ENCODE measurements at places on chromosomes 6 and 20. TPM values are rescaled to one million over a fixed set of nuclear protein-coding genes. Genes with fewer than 3 reads are reported as not detected.
A peak's percentile ranks its signal among the peaks of the same experiment; 100 is the strongest.

- no peak overlapping the region for H3K4me3 ChIP-seq
- H3K4me1 ChIP-seq, result no peaks in the 10 kb centered on the region
- H3K27me3 ChIP-seq, result no peaks in the 10 kb centered on the region
- no peaks in the 10 kb centered on the region for H3K36me3 ChIP-seq
- H3K27ac ChIP-seq, result no peak overlapping the region
Measured at GRCh38 chr6:166726201-166726600, 99.2 kb upstream of the RPS6KA2 start.

- no peak overlapping the region for H3K27ac ChIP-seq
- H3K4me3 ChIP-seq, result no peak overlapping the region
- no peaks in the 10 kb centered on the region for H3K27me3 ChIP-seq
- no peak for DNase-seq
- no peaks in the 10 kb centered on the region for H3K4me1 ChIP-seq
Measured at GRCh38 chr6:125375821-125376220, 74.1 kb upstream of the HDDC2 start.

Gene AK9
- 5.0 TPM for total RNA-seq

Gene NRN1
- not detected for total RNA-seq

DNA sequence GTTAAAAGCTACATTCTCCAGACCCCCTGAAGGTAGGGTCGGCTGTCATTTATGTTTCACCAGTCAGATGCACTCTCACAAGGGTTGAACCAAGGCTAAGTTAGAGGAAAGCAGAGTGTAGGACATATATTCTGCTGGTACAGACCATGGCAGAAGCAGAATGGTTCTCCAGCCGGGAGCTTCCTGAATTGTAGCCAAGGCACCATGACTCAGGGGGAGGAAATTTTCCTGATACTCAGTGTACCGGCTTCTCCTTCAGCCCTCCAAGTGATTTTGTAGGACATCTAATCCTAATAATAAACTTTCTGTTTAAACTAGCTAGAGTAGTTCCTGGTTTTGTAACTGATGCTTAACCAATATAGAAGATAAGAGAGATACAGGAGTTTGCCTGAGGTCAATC lies 14.2 kb upstream of the SLPI start:
- DNase-seq, result no peak
- H3K4me3 ChIP-seq, result no peak overlapping the region
- peaks cover 6% of the 10 kb centered on the region for H3K4me1 ChIP-seq

DNA sequence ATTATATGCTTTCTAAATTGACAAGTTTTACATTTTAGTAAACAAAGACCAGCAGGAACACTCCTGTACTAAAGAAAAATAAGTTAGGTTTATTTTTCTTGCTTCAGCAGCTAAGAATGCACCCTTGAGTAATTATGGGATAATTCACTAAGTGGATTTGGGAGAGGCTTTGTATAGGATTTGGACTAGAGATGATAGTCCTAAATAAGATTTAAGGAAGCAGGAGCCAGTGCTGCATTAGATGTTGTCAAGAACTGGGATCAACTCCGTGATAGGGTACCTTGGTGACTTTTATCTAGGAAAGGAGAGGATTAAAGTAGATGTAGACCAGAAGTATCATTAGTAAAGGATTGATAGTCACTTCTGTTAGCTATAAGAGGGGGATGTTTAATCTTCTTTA lies 4.1 kb upstream of the C6orf141 start:
- H3K4me3 ChIP-seq, result no peak overlapping the region
- H3K4me1 ChIP-seq, result peaks cover 8% of the 10 kb centered on the region
- H3K27me3 ChIP-seq, result peaks cover 26% of the 10 kb centered on the region
- H3K27ac ChIP-seq, result no peak overlapping the region
- no peaks in the 10 kb centered on the region for H3K36me3 ChIP-seq

GRCh38 chr6:124294574-124295200 lies 491.0 kb downstream of the NKAIN2 start:
- no peaks in the 10 kb centered on the region for H3K36me3 ChIP-seq
- H3K4me1 ChIP-seq, result no peaks in the 10 kb centered on the region
- no peak for DNase-seq
- H3K4me3 ChIP-seq, result no peak overlapping the region
- no peak overlapping the region for H3K27ac ChIP-seq

- no peaks in the 10 kb centered on the region for H3K27me3 ChIP-seq
- DNase-seq, result no peak
- H3K4me3 ChIP-seq, result no peak overlapping the region
- no peaks in the 10 kb centered on the region for H3K36me3 ChIP-seq
- peaks cover 23% of the 10 kb centered on the region for H3K4me1 ChIP-seq
Measured at GRCh38 chr20:57672164-57672563, 37.7 kb downstream of the PMEPA1 start.

- H3K4me1 ChIP-seq, result no peaks in the 10 kb centered on the region
- DNase-seq, result peak; percentile 81
- no peak overlapping the region for H3K4me3 ChIP-seq
- no peaks in the 10 kb centered on the region for H3K36me3 ChIP-seq
- no peak overlapping the region for H3K27ac ChIP-seq
Measured at GRCh38 chr20:33005132-33005566, 916 bp upstream of the SUN5 start.

DNA sequence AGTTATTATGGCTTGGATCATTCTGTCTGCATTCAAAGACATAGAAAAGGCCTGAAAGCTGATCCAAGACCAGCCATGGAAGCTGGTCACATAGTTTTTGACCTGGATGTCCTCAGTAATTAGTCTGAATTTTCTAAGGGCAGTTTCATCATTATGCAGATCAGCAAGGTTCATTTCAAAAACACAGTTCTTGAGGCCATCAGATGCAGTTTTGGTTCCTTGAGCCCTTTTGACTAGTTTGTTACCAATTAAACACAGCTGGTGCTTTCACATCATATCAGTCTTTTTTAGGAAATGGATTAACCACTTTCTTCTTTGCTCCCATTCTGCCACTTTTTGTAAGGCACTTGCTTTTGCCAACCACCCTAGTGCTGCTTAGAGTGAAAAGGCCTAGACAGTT lies 129.4 kb downstream of the NCOA3 start:
- no peaks in the 10 kb centered on the region for H3K4me1 ChIP-seq
- H3K27ac ChIP-seq, result no peak overlapping the region
- peaks cover 4% of the 10 kb centered on the region for H3K36me3 ChIP-seq
- no peaks in the 10 kb centered on the region for H3K27me3 ChIP-seq
- DNase-seq, result no peak
- no peak overlapping the region for H3K4me3 ChIP-seq

GRCh38 chr20:24588725-24589340 lies 119.4 kb downstream of the SYNDIG1 start:
- no peak overlapping the region for H3K4me3 ChIP-seq
- H3K27ac ChIP-seq, result no peak overlapping the region
- DNase-seq, result no peak
- H3K4me1 ChIP-seq, result no peaks in the 10 kb centered on the region
- no peaks in the 10 kb centered on the region for H3K36me3 ChIP-seq

Gene SPEF1
- total RNA-seq, result 1.3 TPM

Gene DCDC2
- total RNA-seq, result 0.59 TPM
